Pulmonary artery endothelial cell (primary cell): ENCODE measurements at places on chromosomes 3 and 15. TPM values are rescaled to one million over a fixed set of nuclear protein-coding genes. Genes with fewer than 3 reads are reported as not detected.

- DNase-seq: no peak
Observed at GRCh38 chr15:38864827-38865581, 300.4 kb upstream of the RASGRP1 start.

The TM2D3 gene
- 33.5 and 41.8 TPM in 2 replicates for total RNA-seq

GRCh38 chr3:35707904-35708303 is 68.6 kb downstream of the ARPP21 start:
- DNase-seq: no peak

The CCR3 gene
- not detected in 2 replicates for total RNA-seq

DNA sequence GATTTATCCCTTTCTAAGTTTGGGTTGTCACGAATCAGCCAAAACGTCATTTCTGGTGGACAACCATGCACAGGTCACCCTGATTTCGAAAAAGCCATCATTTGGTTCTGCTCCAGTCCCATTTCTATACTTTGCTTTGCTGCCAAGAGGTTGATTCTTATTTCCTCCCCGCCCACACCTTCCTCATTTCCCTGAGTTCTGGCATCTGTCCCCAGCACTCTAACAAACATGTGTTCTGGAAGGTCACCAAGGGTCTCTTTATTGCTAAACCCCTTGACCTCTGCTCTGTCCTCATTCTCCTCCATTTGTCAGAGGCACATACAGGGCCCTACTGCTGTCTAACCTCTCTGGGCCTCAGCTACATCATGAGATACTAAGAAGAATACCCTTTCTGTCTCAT is 36.4 kb upstream of the PTPRG start:
- peak; percentile 2 for DNase-seq

DNA sequence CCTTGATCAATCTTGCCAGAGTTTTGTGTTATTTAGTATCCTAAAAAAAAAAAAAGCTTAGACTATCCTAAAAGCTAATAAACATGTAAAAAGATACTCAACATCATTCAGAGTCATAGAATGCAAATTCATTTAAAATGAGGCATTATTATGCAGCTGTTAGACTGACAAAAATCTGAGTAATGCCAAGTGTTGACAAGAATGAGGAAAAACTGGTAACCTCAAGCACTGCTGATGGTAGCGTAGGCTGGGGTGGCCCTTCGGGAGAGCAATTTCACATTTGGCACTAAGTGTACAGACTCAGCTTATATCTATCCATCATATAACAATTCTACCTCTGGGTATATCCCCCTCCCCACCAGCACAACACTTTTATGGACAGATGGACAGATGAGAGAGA is 280.4 kb downstream of the RAP2B start:
- no peak for DNase-seq

- DNase-seq: no peak
Observed at GRCh38 chr3:21734746-21735145, 16.3 kb downstream of the ZNF385D start.

DNA sequence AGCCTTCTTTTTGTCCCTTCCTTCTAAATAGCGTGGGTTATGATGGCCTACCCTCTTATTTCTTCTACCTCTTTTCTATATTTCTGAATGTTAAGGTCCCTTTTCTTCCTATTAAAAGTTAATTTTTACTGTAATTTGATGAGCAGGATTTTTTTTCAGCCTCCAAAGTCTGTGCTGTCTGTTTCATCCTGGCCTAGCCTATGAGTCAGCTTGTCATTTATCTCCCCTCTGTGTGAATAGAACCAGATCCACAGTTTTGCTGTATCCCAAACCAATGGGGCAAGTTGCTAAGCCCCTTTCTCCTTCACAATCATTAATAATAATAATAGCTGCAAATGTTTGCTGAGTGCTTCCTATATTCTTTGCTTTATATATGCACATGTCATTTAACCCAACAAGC is 18.1 kb upstream of the C3orf38 start:
- no peak for DNase-seq

The UQCC5 gene
- total RNA-seq: 5.1 and 7.5 TPM in 2 replicates

DNA sequence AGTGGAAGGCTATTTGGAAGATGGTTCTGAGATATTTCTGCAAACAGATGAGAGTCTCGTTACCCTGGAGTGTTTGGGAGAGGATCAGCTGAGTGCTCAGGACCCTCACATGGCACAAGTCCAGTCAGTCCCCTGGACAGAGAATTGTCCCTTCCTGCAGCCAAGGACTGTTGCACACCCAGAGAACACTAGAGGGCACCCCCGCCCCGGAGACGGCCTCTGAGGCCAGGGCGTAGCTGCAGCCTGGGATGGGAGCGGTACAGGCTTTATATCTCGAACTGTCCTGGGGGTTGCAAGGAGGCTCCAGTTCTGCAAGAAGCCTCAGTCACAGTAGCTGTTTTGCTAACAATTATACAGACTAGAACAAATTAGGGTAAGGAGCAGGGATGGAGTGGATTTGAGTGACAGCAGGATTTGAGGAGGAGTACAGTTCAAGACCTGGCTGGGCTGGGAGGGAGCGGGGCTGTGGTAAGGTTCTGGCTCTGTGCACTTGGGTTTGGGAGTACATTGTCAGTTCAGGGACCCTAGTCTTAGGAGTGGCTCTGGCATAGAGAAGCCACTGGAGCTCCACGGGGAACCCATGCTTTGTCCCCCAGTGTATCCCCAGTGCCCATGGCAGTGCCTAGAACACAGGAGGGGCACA is 67.6 kb upstream of the HACD2 start:
- DNase-seq: peak; percentile 17

DNA sequence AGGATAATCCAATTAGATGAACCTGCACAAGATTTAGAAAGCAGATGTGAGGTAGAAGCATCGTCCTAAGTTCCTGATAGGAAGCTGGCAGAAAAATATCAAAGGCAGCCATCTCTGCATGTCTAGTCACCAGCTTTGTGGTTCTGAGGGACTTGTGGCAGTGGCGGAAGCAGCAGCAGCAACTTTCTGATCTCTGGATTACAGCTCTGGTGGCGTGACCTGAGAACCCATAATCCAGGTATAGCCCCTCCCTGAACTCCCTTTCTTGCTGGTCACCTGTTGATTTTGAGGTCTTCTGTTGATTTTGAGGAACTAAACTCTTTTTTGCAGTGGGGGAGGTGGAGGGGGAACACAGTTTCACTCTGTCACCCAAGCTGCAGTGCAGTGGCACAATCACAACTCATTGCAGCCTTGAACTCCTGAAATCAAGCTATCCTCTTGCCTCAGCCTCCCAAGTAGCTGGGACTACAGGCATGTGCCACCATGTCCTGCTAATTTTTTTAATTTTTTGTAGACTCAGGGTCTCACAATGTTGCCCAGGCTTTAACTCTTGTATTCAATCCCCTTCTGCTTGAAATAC is 7.9 kb downstream of the FSIP1 start:
- DNase-seq: no peak

The CACNA2D3 gene
- not detected in 2 replicates for total RNA-seq

DNA sequence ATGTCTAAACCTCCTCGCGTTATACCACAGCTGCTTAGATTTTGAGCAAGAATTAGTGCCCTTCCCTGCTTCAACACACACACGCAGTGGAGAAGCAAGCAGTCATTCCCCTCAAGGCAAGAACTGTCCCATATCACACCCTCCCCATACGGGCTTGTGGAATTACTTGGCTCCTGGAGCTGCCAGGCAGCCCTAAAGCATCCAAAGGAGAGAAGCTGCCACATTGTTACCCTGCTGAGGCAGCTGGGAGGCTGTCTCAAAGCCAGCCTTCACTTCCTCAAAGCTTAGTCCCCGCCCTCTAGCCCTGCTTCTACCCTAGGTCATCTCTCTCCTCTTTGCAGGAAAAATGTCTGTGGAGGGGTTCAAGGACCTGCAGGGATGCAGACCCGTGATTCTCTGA is 153.4 kb downstream of the RORA start:
- DNase-seq: no peak

GRCh38 chr3:34237946-34238345 is 439.5 kb downstream of the PDCD6IP start:
- no peak for DNase-seq

The CLSTN2 gene
- under 0.01 and 0.07 TPM in 2 replicates for total RNA-seq

- peak; percentile 26 for DNase-seq
Observed at GRCh38 chr15:85044251-85044853, 62.7 kb downstream of the PDE8A start.

GRCh38 chr3:123660900-123661299 is 76.0 kb upstream of the HACD2 start:
- peak; percentile 75 for DNase-seq

DNA sequence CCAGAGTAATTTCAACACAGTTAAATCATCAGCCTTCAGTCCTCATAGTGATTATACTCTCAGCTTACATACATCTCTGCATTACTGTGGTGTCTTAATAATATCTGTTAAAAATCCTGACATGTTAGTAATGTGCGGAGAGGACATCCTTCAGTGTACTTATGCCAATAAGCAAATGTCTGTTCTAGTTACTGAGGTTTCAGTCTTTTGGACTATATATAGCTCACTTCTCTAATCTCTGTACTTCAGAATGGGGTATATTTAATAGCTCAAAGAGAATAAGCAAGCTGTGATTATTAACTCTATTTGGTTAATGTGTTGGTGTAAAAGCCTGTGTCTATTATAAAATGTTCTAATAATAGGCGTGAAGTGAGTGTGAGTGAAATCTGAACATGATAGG is 28.9 kb upstream of the OSTN start:
- no peak for DNase-seq

DNA sequence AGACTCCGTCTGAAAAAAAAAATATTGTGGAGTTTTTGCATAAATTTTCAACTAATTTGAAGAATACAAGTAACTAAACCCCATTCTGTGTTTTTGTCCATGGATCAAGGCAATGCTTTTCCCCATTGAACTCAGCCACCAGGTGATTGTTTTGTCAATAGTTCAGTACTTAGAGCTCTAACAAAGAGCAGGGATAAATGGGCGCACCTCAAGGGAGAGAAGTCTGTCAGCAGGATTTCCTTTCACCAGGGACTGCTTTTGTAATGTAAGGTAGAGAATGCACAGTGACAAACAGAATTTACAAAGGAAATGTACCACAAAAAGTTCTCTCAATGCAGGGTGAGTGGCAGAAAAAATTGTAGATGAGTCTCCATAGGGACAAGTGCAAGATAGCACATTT is 10.8 kb upstream of the ATP13A5 start:
- no peak for DNase-seq

- no peak for DNase-seq
Observed at GRCh38 chr15:59689626-59690236, 611 bp upstream of the BNIP2 start.

The WDR49 gene
- 0.07 and 0.20 TPM in 2 replicates for total RNA-seq

- DNase-seq: no peak
Observed at GRCh38 chr15:74317820-74318375, 49.5 kb downstream of the CYP11A1 start.

DNA sequence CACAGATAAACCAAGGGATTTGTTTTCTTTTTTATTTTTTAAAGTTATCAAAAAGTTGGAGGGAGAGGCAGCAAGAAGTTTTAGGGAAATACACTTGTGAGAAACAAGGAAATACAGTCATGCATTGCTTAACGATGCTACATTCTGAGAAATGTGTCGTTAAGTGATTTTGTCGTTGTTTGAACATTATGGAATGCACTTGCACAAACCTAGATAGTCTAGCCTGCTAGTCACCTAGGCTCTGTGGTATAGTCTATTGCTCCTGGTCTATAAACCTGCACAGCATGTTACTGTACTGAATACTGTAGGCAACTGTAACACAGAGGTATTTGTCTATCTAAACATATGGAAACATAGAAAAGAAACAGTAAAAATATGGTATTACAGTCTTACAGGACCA is 2.0 kb upstream of the NFKBIZ start:
- DNase-seq: no peak

The CHDH gene
- 0.07 and 0.25 TPM in 2 replicates for total RNA-seq

- no peak for DNase-seq
Observed at GRCh38 chr3:190031887-190032752, 88.6 kb downstream of the P3H2 start.

The RLBP1 gene
- total RNA-seq: not detected in 2 replicates

The TMIE gene
- 0.18 and 0.46 TPM in 2 replicates for total RNA-seq

The DENND6A gene
- 17.5 and 23.6 TPM in 2 replicates for total RNA-seq

GRCh38 chr3:74862476-74862875 is 248.0 kb upstream of the CNTN3 start:
- DNase-seq: no peak

The CD276 gene
- total RNA-seq: 39.8 and 87.2 TPM in 2 replicates

The RAD51 gene
- total RNA-seq: 9.2 and 12.9 TPM in 2 replicates

DNA sequence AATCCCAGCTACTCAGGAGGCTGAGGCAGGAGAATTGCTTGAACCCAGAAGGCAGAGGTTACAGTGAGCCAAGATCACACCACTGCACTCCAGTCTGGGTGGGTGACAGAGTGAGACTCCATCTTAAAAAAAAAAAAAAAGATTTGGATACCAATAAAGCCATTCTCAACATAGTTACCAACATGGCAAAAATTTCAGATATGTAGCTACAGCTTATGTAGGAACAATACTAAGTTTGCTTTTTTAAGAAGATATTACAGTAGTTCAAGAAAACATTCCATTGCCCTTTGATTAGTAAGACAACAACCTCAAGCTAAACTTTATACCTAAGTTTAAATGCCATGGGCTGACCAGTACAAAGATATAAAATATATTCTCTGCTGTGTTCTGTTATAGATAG is 34.4 kb downstream of the ZNF106 start:
- no peak for DNase-seq

The ELL3 gene
- total RNA-seq: 2.0 and 2.8 TPM in 2 replicates

DNA sequence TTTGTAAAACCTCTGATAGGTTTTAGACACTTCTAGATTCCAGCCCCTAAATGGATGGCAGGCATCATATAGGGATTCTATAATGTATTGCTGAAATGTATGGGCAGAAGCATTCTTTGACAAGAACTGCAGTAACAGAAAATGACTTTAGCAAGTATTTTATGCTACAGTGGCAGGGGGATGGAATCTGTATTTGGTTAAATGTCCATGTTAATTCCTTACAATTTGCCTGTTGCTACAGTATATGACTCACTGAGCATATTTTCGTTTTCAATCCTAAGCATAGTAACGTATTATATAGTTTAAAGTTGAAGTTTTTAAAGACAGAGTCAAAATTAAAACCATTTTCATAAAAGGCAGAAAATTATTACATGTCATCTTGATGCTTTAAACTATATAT is 150.1 kb downstream of the MEX3B start:
- DNase-seq: no peak

GRCh38 chr15:70323111-70323851 is 225.6 kb upstream of the TLE3 start:
- no peak for DNase-seq

GRCh38 chr3:140433431-140433830 is 244.4 kb upstream of the TRIM42 start:
- DNase-seq: no peak

DNA sequence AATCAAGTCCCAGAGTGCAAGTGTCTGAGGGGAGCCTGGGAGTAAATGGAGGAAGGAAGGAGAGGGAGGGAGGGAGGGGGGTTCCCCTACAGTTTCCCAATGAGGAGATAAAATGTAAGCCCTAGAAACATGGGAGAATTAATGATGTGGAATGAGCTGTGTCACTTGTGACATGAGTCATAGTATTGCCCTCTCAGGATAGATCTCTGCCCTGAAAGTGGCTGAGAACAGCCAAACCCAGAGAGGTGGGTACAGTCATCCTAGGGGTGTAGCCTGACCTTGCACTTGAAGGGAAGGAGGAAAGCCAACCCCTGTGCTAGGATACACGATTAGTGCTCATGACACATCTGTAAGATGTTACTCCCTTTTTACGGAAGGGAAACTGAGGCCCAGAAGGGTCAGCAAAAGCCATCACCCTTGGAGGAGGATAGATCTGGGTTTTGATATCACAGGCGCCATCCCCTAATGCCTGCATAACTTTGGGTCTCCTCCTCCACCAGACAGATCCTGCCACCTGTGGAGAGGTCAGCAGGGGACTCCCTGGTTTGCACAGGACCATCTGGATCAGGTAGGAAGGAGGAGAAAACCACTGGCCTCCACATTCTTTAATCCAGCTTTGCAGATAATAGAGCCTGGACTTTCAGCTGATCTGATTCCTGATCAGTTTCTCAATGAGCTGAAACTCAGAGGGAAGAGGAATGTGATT is 23.1 kb upstream of the USP3 start:
- no peak for DNase-seq

The LSM3 gene
- 8.8 and 9.5 TPM in 2 replicates for total RNA-seq

The SUSD5 gene
- 0.59 and 3.8 TPM in 2 replicates for total RNA-seq
